ENCODE measurements at places on chromosomes 2 and 18. TPM values are rescaled to one million over a fixed set of nuclear protein-coding genes. Genes with fewer than 3 reads are reported as not detected.

- no peak within 1 kb of the TSS for H3K27ac ChIP-seq
- no peak within 1 kb of the TSS for H3K4me3 ChIP-seq
- no peak for DNase-seq
- no peaks in the 10 kb centered on the region for H3K27me3 ChIP-seq
- H3K4me1 ChIP-seq = no peaks in the 10 kb centered on the region
- no peaks in the 10 kb centered on the region for H3K36me3 ChIP-seq
Measured at GRCh38 chr18:34224423-34225217, at the start of gene NOL4. NOL4 (minus strand) TSS chr18:34224913; CDS start chr18:34223253, 1,660 bp downstream.

DNA sequence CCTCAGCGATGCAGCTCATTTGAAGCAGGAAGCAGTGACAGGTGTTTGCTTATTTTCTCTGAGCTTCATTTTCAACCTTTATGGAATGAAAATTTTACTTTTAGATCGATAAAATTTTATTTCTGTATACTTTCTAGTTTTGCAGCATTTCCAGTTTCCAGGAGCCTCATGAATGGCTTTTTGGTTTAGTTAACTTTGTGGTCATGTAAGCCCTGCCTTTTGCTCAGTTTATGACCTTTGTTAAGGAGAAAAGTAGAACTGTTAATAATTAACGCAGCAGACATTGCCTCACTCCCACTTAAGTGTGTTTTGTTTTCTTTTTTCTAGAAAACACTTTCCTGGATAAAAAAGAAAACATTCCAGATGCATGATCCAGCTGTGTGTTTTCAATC lies 4.4 kb upstream of the FARP2 start:
- H3K27ac ChIP-seq = no peak overlapping the region
- H3K36me3 ChIP-seq = peaks cover 75% of the 10 kb centered on the region
- H3K27me3 ChIP-seq = no peaks in the 10 kb centered on the region
- peaks cover 15% of the 10 kb centered on the region for H3K4me1 ChIP-seq
- DNase-seq = no peak

GRCh38 chr2:176178757-176179295 lies 9.6 kb upstream of the HOXD1 start:
- no peak for DNase-seq
- no peak overlapping the region for H3K27ac ChIP-seq
- no peak overlapping the region for H3K4me3 ChIP-seq
- H3K27me3 ChIP-seq = peaks cover 62% of the 10 kb centered on the region

DNA sequence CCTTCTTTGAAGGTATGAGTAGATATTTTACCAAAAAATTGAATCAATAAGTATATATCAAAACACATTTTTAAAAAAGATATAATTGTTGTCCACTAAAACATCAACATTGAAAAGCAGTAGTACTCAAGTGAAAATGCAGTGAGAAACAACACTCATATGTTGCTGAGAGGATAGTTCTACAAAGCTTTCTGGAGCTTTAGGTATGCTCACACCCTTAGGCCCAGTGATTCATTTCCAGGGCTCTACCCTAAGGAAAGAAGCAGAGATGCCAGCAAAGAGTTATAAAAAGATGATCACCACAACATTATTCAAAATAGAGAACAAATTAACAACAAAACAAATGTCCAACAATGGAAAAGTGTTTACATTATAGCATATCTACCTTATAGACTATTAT lies 197.3 kb upstream of the CCDC150 start:
- H3K4me3 ChIP-seq = no peak overlapping the region
- no peak for DNase-seq
- no peak overlapping the region for H3K27ac ChIP-seq

DNA sequence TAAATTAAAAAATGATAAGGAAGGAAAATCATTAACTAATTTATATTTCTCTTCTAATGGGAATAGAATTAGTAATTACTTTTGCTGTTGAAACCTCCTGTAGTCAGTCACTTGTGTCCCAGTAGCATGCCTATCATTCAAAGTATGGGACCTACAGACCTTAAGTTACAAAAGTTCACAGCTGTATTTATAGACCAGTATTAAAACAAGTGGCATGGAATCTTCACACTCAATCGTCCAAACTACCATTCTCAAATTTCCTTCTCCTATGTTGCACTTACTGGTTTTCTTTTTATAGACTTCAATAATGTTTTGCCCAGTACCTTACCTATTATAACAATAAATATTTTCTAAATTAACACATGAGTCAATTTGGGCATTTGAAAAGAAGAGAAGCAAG lies 639.9 kb downstream of the ERBB4 start:
- H3K36me3 ChIP-seq = no peaks in the 10 kb centered on the region
- no peaks in the 10 kb centered on the region for H3K4me1 ChIP-seq
- DNase-seq = no peak
- H3K27ac ChIP-seq = no peak overlapping the region
- H3K27me3 ChIP-seq = no peaks in the 10 kb centered on the region
- no peak overlapping the region for H3K4me3 ChIP-seq

DNA sequence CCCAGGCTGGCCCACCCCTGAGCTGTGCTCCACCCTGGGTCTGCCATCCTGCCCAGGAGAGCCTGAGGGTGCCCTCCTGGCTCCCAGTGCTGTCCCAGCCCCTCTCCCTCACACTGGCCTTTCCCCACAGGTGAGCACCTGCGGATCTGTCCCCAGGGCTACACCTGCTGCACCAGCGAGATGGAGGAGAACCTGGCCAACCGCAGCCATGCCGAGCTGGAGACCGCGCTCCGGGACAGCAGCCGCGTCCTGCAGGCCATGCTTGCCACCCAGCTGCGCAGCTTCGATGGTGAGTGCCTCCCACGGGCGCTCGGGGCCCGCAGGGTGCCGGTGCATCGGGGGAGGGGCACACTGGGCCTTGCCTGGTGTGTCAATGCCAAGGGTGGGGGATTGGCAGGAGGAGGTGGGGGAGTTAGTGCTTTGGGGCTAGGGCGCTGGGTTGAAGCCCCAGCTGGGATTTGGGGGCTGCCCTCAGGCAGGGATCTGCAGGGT lies 23.5 kb downstream of the GPC1 start:
- H3K36me3 ChIP-seq = no peaks in the 10 kb centered on the region
- H3K4me1 ChIP-seq = no peaks in the 10 kb centered on the region
- no peak overlapping the region for H3K27ac ChIP-seq
- no peaks in the 10 kb centered on the region for H3K27me3 ChIP-seq
- DNase-seq = no peak

DNA sequence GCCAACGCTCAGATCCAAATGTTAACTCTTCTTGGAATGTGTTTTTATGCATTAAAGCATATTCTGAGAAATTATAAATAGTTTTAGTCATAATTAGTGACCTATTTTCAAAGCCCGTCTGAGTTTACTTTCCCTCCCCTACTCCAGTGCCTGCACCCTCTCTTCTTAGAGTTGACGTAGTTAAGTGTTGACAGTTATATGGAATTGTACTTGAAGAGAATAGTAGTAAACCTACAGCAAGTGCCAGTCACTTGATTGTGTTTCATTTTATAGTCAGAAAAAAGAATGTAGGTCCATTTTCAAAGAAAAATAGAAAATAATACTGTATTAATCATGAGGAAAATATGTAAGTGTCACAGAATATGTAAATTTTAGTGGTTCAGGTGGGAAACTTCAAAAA lies 41.2 kb downstream of the ZCCHC2 start:
- H3K4me3 ChIP-seq = no peak overlapping the region
- H3K36me3 ChIP-seq = peaks cover 33% of the 10 kb centered on the region
- H3K27me3 ChIP-seq = no peaks in the 10 kb centered on the region
- no peak for DNase-seq

DNA sequence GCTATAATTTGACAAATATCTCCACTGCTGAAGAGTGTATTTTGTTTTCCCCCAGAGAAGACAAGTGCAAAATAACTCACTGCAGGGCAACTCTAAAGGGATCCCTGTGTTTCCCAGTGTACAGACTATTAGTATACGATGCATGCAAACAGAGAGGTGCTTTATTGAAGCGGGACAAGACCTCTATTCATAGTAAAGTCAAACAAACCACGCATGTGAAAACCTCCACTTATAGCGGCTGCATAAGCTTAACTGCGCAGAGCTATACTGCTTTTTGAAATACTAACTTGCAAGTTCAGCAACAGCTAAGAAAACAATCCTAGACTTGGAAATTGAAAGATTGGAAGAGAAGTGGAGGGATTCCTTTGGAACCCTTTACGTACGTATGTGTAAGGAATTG lies 15.6 kb downstream of the RNF144A start:
- no peaks in the 10 kb centered on the region for H3K27me3 ChIP-seq
- no peaks in the 10 kb centered on the region for H3K36me3 ChIP-seq
- H3K27ac ChIP-seq = no peak overlapping the region

DNA sequence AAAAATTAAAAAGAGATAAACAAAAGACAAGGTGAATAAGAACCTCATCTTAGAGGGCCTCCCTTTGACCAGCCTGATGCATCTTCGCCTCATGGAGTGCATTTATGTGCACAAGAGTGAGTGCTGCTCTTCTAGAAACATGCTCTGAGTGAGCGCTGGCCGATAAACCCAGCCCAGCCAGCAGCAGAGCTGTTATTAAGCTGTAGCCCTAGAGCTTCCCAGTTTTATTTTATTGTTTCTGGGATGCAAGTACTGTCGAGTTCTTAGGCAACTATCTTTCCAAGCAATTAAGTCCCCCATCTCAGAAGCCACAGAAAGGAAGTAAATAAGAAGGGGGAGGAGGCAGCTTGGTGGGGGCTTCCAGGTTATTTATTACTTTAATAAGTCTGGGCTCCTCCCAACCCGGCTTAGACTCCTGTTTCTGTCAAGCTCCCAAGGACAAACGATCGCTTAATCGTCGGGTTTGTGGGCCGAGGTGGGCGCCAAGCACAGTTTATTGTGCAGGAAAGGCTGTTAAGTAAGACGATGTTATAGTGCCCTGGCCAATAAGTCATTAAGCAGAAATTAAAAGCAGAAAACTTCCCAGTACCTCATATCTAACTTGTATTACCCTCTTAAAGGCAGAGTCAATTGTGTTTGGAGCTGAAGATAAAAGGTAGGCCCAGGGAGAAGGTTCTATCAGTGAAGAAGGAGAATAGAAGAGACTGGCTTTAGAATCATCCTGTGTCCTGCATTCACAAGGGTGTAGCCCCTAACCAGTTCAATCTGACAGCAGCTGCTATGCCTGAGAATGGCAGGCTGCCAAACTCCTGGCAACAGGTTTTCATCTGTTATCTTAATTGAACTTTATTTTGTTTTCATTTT lies 176.3 kb downstream of the PIK3C3 start:
- no peaks in the 10 kb centered on the region for H3K36me3 ChIP-seq
- H3K4me1 ChIP-seq = no peaks in the 10 kb centered on the region
- no peaks in the 10 kb centered on the region for H3K27me3 ChIP-seq
- H3K4me3 ChIP-seq = no peak overlapping the region

GRCh38 chr2:6554466-6554865 lies 311.2 kb downstream of the CMPK2 start:
- H3K27me3 ChIP-seq = no peaks in the 10 kb centered on the region
- H3K36me3 ChIP-seq = no peaks in the 10 kb centered on the region
- no peaks in the 10 kb centered on the region for H3K4me1 ChIP-seq
- DNase-seq = no peak
- no peak overlapping the region for H3K27ac ChIP-seq

DNA sequence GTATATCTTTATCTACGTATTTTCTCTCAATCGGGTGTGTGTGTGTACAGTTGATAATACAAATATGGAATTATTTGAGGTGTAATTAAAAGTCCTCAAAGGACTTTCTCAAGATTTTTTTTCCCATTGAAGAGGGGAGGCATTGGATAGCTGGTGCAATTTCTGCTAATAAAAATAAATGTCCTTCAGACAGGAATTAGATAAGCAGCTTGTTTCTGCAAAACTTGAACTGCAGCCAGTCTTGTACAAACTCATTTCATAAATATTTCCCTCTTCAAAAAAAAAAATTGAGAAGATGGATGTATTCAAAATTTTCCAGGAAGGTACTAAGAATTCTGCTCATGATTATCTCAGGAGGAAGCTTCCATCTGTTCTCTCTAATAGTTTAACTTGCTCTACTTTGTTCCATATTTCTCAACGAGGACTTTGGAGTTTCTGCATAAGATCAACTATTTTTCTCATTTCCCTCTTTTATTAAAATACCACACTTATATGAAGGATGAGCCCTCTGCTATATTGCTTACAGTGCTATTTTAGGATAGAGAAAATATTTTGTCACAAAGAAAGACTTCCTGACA lies 33.0 kb upstream of the GLS start:
- no peaks in the 10 kb centered on the region for H3K36me3 ChIP-seq
- no peaks in the 10 kb centered on the region for H3K27me3 ChIP-seq
- H3K27ac ChIP-seq = no peak overlapping the region
- no peak for DNase-seq
- H3K4me1 ChIP-seq = no peaks in the 10 kb centered on the region

GRCh38 chr18:9365406-9365805 lies 30.8 kb downstream of the TWSG1 start:
- no peaks in the 10 kb centered on the region for H3K4me1 ChIP-seq
- H3K36me3 ChIP-seq = peaks cover 26% of the 10 kb centered on the region
- no peak overlapping the region for H3K4me3 ChIP-seq
- no peak for DNase-seq
- no peak overlapping the region for H3K27ac ChIP-seq

DNA sequence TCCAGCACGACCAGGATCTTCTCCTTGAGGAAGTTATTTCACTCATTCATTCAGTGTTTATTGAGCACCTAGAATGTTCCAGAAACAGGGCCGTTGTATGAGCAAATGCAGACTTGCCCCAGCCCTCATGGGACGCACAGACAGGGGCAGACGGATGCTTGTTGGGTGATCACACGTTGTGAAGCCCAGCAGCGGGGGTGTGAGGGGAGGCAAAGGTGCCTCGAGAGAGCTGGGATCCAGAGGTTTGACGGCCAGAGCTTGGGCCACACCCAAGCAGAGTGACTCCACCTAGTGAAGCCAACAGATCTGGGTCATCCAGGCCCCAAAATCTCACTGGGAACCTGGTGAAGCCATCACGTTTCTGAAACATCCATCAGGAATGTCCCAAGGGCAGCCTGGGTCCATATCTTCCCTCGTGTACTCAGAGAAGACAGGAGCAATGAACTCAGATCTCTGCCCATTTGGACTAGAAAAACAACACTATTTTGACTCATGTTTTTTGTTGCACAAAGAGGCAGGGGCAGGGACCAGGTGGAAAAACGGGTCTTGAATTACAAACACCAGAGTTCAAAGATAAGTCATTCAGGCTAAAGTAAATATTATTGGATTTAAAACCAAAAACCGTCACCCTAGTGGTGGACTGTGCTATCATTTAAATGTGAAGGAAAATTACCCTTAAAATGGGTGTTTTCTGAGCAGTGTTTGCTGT lies 54.9 kb upstream of the RBM44 start:
- no peaks in the 10 kb centered on the region for H3K36me3 ChIP-seq
- peak; percentile 6 for DNase-seq
- H3K4me1 ChIP-seq = peaks cover 8% of the 10 kb centered on the region
- H3K27ac ChIP-seq = no peak overlapping the region

- no peak for DNase-seq
- H3K27ac ChIP-seq = no peak overlapping the region
- no peaks in the 10 kb centered on the region for H3K4me1 ChIP-seq
Measured at GRCh38 chr2:88642278-88642677, 15.0 kb upstream of the EIF2AK3 start.

- no peak overlapping the region for H3K27ac ChIP-seq
- no peak for DNase-seq
- peaks cover 80% of the 10 kb centered on the region for H3K27me3 ChIP-seq
- H3K36me3 ChIP-seq = no peaks in the 10 kb centered on the region
- no peaks in the 10 kb centered on the region for H3K4me1 ChIP-seq
Measured at GRCh38 chr2:120776649-120777048, 41.0 kb downstream of the GLI2 start.

- no peak overlapping the region for H3K27ac ChIP-seq
- DNase-seq = no peak
- H3K4me1 ChIP-seq = no peaks in the 10 kb centered on the region
- H3K27me3 ChIP-seq = no peaks in the 10 kb centered on the region
- H3K36me3 ChIP-seq = no peaks in the 10 kb centered on the region
- no peak overlapping the region for H3K4me3 ChIP-seq
Measured at GRCh38 chr2:231222318-231223000, 24.0 kb downstream of the ARMC9 start.

TUBA3E gene
- total RNA-seq = not detected

PLEKHB2 gene
- total RNA-seq = 56.5 TPM

DSG4 gene
- total RNA-seq = not detected

All from K562 (cell line).